ENCODE measurements at places on chromosomes 11 and 22.

- no peak for DNase-seq
Observed at GRCh38 chr11:40185793-40186192, 1273.7 kb downstream of the LRRC4C start.

- no peak for DNase-seq
Observed at GRCh38 chr11:9004183-9004926, 554 bp upstream of the NRIP3 start.

- DNase-seq = no peak
Observed at GRCh38 chr11:94803491-94803890, 35.3 kb downstream of the AMOTL1 start.

DNA sequence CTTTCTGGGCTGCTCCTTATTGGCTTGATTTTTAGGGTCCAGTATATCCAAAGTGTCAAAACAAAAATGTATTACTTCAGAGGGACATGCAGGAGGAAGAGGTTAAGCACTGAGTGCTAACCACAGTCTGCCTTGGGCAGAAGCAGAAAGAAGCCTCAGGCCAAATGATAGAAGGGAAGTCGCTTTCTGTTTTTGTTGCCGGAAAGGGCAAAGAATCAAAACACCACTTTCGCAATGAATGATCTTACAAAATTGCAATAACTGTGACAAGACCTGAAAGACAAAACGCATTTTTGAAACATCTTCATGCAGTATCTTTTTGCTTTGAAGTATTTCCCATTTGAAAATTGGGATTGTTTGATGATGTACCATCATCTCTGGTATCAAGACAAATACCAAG, 70.1 kb upstream of the PICALM start:
- no peak for DNase-seq

DNA sequence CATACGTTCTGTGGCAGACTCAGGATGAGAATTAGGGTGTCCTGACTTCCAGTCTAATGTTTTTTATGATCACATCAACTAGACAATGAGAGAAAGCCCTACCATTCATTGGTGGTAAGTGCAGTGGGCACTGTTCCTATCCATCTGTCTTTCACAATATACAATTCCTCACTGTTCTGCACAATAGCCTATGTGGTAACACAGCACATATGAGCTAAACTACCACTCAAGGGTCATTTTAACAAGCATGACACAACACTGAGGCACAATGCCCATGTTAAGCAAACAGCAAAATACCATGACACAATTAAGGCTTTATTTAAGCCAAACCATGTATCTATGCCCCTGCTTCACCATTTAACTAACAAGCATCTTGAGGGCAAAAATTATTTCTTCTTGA, 52.3 kb downstream of the SIK3 start:
- no peak for DNase-seq

- no peak for DNase-seq
Observed at GRCh38 chr11:78961937-78962701, 387.5 kb upstream of the NARS2 start.

GRCh38 chr11:15965562-15966250, 390.6 kb downstream of the SOX6 start:
- no peak for DNase-seq

- DNase-seq = no peak
Observed at GRCh38 chr11:64933213-64933934, 2.3 kb downstream of the GPHA2 start.

DNA sequence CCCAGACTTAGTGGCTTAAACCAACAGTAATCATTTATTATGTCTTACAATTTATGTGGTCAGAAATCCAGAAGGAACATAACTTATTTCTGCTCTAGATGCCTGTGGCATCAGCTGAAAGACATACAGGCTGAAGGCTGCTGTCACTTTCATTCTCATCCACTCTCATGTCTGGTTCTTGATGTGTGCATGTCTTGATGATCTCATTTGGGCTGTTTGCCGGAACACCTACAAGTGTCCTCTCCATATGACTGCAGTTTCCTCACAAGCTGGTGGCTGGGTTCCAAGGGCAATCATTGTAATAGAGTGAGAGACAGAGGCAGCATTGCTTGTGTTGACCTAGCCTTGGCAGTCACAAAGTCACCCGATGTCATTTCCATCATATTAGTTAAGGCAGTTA, 1375.9 kb upstream of the RAG2 start:
- DNase-seq = no peak

- DNase-seq = no peak
Observed at GRCh38 chr22:40995821-40996220, 44.6 kb downstream of the RBX1 start.

GRCh38 chr11:67432655-67433349, 4.5 kb downstream of the RPS6KB2 start:
- DNase-seq = no peak

- DNase-seq = no peak
Observed at GRCh38 chr11:44740967-44741366, 14.2 kb downstream of the TSPAN18 start.

- no peak for DNase-seq
Observed at GRCh38 chr11:108220721-108221336, 1.6 kb downstream of the NPAT start.
